ENCODE measurements at places on chromosomes 6 and 20.

- no peak for DNase-seq
Measured at GRCh38 chr20:14264869-14265268, 72.5 kb downstream of the FLRT3 start.

GRCh38 chr20:22802296-22802695 is 217.9 kb upstream of the FOXA2 start:
- no peak for DNase-seq

DNA sequence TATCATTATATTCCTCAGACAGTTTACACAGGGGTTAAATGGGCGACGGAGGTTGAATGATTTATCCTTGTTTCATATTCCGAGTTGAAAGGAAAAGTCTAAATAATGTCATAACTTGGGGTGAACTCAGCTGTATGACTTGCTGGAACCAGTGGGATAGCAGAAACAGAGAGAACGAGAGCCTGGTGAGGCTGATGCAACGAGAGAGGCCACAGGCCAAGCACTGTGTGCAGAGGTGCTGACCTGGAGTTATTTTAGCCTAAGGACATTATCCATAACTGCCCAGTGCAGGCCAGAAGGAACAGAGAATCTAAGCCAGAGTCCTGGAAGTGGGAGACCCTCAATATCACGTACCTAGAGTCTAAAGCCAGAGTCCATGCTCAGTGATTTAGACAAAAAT is 394.9 kb downstream of the MAFB start:
- DNase-seq: no peak

GRCh38 chr6:114936080-114936479 is 593.3 kb upstream of the HS3ST5 start:
- no peak for DNase-seq
